ENCODE measurements at places on chromosomes 1 and 21.

DNA sequence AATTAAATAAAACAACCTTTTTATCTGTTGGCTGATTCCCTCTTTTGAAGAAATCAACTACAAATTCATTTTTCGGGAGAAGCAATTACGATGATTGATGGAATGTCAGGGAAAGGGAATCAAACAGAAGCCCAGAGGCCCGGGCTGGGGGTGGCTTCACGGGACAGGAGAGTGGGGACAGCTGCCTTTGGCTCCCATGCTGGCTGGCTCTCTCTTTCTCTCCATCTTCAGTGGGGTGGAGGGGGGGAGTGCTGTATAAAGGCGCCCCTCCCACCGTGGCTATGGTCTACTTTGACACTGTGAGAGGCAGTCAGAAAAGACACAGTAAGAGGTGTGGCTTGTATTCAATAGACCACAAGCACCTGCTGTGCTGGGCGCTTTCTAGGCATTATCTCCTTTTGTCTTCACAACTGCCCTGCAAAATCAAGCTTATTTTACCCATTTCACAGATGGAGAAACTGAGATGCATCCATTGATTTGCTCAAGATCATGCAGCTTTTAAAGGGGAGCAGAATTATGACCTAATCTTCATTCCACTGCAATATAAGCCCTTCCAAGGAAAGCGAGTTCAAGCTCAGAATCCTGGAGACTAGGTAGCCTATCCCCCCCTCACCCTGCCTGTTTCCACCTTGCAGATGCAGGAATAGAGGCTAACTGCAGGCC lies 92.9 kb downstream of the GRIK3 start:
- DNase-seq = no peak

DNA sequence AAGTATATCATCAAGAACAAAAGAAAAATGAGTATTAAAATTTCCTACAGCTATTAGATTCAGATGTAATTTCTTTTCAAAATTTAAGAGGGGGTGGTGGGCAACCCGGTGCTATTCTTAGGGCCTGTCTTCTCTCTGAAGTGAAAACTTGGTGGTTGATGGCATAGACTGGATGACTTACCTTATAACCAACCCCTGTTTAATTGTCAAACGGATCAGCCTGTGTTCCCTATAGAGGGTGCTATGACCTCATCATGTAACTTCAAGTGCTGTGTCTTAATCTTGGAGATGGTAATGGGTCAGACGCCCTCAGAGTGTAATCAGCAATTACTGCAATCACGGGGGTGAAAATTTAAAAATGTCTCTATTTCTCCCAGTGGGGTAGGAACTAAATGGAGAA lies 176.2 kb downstream of the PCP4 start:
- DNase-seq = no peak

- DNase-seq = no peak
Measured at GRCh38 chr1:112536561-112536960, 27.8 kb downstream of the WNT2B start.

DNA sequence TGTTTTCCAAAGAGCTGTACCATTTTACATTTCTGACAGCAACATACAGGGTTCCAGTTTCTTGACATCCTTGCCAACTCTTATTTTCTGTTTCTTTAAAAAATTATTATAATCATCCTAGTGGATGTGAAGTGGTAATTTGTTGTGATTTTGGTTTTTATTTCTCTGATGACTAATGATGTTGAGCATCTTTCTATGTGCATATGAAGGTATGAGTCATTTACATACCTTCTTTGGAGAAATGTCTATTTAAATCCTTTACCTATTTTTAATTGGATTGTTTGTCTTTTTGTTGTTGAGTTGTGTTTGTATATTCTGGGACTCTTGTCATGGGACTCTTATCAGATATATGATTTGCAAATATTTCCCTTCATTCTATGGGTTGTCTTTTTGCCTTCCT lies 20.8 kb upstream of the MPC2 start:
- no peak for DNase-seq

- no peak for DNase-seq
Measured at GRCh38 chr1:153399401-153400055, 8.7 kb upstream of the S100A8 start.

- no peak for DNase-seq
Measured at GRCh38 chr21:38743772-38744529, 61.8 kb upstream of the ETS2 start.

DNA sequence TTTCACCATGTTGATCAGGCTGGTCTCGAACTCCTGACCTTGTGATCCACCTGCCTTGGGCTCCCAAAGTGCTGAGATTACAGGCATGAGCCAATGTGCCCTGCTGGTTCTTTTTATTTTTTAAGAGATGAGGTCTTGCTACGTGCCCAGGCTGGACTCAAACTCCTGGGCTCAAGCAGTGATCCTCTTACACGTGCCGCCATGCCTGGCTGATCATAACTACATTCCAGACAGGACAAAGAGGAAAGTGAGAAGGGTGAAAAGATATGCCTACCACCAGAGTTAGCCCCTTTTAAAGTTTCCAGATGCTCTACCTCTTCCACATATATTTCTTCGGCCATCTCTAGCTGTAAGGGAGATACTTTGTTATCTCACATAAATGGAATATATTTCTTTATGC lies 79.7 kb upstream of the SOX13 start:
- no peak for DNase-seq

GRCh38 chr1:95138223-95138622 lies 21.1 kb downstream of the TLCD4 start:
- DNase-seq = no peak

- no peak for DNase-seq
Measured at GRCh38 chr1:23925279-23925678, 12.1 kb upstream of the CNR2 start.

DNA sequence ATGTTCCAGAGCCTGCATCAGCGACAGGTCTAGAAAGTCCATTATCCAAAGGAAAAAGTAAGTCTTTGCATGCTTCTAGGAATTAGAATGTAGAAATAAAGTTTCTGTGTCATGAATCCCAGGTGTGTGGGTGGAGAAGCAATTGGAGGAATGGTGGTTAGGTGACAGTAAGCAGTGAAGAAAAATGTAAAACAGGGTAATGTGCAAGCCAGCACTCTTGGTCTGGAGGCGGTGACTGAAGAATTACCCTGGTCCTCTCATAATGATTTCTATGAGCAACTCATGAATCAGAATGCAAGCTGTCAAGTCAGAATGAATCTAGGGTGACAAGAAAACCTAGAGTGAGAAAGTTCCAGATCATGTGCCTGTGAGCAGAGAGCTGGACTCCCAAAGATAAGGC lies 33.6 kb downstream of the PLPPR4 start:
- DNase-seq = no peak

DNA sequence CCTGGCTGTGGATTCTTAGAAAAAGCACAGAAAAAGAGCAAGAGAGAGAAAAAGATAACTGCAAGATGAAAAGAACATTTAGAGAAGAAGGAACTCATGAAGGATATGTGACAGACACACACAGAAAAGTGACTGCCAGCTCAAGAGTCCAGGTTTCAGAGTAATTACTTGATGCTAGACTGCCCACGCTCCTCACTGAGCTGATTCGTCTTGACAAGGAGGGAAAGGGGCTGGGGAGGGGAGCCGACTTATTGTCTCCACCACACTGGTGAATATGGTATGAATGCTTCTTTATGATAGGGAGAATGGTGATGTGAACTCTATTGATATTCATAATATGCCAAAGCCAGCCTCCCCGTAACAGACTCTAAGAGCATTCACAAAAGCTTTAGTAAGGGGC lies 140.4 kb downstream of the BRINP2 start:
- no peak for DNase-seq

DNA sequence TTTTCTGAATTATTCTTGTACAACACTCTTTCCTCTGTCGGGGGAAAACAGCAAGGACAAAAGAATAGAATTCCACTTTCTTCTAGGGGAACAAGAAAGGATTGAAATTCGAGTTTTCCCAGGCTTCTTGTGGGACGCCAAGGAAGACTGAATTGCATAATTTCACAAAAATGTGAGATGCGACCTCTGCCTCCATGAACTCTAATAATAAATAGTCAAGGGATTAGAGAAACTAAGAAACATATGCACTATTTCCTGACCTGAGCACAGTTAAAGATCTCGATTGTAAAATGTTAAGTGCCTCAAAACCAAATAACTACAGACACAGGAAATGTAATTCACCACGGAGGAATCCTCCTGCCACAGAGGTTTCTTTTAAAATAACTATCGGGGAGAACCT lies 117.3 kb upstream of the MARK1 start:
- no peak for DNase-seq

DNA sequence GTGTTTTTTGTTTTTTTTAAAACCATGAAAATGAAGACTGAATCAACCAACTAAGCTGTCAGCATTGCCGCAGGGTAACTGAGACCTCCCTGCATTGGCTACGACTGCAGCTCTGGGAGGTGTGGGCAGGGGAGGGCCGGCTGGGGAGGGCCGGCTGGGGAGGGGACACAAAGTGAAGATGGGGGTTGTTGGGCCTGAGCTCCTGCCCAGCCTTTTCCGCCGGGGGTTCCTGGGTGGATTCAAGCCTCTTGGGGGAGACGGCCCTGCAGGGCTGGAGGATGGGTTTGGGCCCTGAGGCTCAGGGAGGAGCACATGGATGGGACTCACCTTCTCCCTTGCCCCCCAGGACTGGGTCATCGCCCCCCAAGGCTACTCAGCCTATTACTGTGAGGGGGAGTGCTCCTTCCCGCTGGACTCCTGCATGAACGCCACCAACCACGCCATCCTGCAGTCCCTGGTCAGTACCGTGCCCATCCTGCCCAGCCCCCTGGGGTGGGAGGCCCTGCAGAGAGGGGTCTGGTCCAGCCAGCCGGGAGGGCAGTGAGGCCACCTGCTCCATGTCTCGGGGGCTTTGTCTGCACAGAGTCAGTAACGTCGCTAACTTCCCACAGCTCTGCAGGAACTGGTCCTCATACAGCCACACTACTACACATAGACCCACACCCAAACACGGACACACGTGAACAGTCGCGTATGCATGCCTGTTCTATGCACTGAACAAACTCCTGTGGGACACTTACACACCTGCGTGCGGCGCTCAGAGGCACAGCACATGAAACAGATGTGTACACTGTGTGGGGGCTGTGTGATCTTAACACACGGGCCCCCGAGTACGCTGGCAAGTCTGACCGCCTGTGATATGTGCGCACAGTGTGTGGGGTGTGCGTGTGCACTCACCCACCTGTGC lies 31.5 kb downstream of the BMP8A start:
- DNase-seq = no peak

GRCh38 chr21:32587651-32588050 lies 2.3 kb upstream of the TCP10L start:
- no peak for DNase-seq

GRCh38 chr1:160017592-160017991 lies 14.2 kb downstream of the PIGM start:
- no peak for DNase-seq

- DNase-seq = no peak
Measured at GRCh38 chr21:43361493-43362296, 65.2 kb downstream of the SIK1 start.

- DNase-seq = no peak
Measured at GRCh38 chr1:178725466-178726086, 532 bp downstream of the RALGPS2 start.

DNA sequence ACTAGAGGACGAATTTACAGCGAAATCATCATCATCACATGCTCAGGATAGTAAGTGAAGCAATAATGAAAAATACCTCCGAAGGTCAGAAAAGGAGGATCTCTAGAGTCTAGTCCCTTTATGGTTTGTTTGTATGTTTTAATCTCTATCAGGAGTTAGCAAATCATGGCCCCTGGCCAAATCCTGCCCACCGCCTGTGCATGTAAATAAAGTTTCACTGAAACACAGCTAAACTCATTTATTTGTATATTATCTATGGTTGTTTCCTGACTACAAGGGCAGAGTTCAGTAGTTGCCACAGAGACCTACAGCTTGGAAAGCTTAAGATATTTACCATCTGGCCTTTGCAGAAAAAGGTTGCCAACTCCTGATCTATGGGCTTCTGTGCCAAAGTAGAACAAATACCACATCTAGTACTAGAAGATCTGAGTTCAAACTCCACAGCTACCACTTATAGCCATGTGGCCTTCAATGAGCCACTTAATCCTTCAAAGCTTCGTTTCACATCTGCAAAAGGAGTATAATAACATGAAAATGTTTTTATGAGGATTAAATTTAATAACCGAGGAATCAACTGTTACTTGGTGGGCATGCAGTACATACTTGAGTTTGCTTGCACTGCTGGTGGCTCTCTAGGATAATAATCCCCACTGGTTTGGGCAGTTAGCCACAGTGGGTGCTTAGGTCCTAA lies 94.0 kb upstream of the KIF26B start:
- DNase-seq = no peak

- DNase-seq = no peak
Measured at GRCh38 chr1:198549866-198550265, 9.4 kb upstream of the ATP6V1G3 start.

- DNase-seq = no peak
Measured at GRCh38 chr1:93581917-93582850, 99.5 kb downstream of the BCAR3 start.

GRCh38 chr1:236338096-236338495 lies 56.0 kb upstream of the EDARADD start:
- no peak for DNase-seq

- DNase-seq = no peak
Measured at GRCh38 chr1:197198333-197198732, 51.9 kb upstream of the ASPM start.

GRCh38 chr1:57603696-57604095 lies 179.8 kb upstream of the DAB1 start:
- DNase-seq = no peak

DNA sequence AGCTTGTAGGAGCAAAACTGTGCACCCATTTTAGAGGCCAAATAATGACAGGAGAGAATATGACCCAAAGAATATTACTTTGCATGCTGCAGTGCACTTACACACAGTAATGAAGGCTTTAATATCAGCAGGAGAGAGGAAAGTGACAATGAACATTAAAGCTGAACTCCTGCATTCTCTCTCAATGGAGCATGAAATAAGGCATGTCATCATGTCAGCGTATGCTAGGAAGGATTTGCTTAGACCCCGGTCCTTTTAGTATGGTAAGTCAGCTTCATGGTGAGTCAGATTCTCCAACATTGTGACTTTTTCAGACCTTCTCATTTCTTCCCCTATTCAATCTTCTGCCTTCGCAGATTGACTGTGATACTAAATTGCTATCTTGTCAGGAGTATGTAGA lies 210.7 kb upstream of the TMPRSS15 start:
- no peak for DNase-seq

DNA sequence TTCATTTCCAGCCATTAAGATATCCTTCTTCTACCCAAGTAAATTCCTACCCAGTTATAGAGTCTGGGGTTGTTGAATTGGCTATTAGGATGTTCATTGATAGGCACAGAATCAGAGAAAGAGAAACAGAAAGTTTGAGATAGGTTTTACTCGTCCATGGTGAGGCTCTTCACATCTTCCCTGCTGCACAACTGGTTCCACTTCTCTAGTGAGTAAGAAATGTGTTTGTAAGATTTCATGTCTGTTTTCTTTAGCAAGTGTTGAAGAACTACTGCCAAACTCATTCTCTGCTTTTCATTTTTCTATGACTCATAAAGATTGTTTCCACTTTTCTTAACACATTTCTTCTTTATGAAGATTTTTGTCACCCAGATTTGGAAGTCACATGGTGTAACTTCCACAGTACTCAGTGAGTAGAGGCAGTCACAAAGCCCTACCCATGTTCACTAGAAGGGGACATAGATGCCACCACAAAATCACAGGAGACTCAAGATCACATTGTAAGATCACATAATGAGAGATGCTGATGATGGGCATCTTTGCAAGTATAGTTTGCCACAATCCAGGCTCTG lies 152.3 kb downstream of the SNX7 start:
- DNase-seq = no peak
